NCI-H2171 treated with DMSO at 0.1 percent for 48 hours (cell line): ENCODE measurements at places on chromosomes 3 and 15.

- DNase-seq, result no peak
Measured at GRCh38 chr3:14810070-14810791, 8.5 kb upstream of the FGD5 start.

- DNase-seq, result peak; percentile 67
Measured at GRCh38 chr3:159852821-159853505, 135.7 kb upstream of the IL12A start.

GRCh38 chr3:112013058-112013783, 14.5 kb downstream of the TAGLN3 start:
- DNase-seq, result peak; percentile 38

DNA sequence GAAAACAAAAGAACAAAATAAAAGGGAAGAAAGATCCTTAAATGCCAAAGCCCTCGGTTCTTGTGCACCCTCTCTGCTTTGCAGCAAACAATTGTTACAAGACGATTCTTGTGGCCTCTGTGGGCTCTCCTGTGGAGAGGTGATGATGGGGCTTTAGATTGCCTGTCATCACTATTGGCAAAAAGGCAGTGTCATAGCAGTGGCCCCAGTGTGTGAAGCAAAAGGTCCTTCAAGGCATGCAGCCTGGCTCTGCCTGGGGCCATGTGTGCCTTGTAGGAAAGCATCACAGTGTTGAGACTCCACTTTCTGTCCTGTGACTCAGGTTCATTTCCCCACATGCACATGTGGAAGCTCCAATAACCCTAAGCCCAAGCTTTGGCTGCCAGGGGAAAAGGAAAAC, 43.7 kb downstream of the POC1A start:
- DNase-seq, result no peak

GRCh38 chr3:31536497-31536896, 3.8 kb downstream of the STT3B start:
- no peak for DNase-seq

DNA sequence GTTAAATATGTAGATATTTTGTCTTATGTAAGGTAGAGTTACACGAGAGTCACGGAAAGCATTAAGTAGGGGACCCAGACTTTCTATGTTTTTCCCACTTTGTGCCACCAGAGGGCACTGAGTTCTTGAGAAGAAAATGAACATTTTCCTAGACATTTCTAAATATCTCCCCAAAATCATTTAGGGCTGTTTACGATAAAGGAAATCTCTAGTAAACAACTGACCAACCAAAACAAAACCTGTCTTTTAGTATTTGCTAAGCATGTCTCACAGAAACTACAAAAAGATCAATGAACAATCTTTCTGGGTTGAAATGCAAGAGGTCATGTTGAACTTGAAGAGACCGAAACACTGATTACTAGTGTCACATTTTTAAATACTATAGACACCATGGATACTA, 16.1 kb downstream of the POU1F1 start:
- DNase-seq, result peak; percentile 8

DNA sequence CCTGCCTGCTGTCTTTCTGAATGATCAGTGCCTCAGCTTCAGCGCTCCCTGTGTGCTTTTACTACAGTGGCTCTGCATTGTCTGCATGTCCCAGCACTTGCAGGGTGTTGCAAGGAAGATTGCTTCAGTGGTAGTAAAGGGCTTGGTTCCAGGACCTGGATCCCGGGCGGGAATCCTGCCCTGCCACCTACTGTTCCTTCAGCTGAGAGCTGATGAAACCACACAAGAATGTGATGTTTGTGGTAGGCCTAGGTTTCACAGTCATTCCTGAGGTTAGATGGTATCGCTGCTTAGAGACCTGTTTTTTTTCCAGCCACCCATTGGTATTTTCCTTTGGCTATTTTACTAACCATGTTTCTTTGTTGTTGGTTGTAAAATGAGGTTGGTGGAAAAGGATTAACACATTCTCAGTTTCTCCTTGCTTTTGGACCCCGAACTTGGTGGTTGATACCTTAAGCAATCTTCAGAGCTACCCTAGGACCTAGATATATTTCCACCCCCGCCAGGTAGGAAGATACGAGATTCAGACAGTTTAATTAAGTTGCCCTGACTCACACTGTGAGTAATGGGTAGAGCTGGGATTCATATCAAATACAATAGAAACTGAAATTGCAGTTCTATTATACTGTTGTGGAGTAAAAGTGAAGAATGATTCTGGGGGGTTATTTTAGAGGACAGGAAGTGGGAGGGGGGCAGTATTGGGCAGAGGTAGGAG, 11.4 kb downstream of the GPR87 start:
- no peak for DNase-seq

- DNase-seq, result no peak
Measured at GRCh38 chr3:97550408-97550807, 214.2 kb upstream of the ARL6 start.

- no peak for DNase-seq
Measured at GRCh38 chr3:195172039-195172684, 98.8 kb downstream of the XXYLT1 start.

DNA sequence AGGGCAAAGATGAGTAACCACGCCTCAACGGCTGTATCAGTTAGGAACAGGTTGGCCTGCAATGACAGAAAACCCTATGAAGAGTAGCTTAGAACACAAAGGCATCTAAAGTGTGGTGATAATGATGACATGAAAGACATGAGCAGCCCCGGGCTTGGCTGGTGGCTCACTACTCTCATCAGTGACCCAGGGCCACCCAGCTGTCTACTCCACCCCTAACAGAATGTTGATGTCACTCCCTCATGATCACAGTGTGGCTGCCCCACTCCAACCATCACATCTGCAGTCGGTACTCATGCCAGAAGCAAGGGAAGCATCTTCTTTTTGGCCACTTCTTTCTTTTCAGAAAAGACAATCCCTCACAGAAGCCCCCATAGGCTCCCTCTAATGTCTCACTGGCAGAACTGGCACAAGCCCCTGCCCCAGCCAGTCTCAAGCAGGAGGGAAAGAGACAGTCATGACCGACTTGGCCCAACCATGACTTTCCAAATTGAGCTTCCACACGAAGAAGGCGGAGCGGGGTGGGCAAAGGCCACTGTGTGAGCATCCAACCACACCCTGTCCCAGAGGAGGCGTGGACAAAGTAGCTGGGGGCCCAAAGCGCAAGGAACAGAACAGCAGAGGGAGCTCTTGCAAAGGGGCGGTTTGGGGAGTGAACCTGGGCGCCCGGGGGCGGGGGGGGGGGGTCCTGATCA, 72.0 kb upstream of the IQSEC1 start:
- DNase-seq, result no peak

- DNase-seq, result no peak
Measured at GRCh38 chr3:14138878-14139655, 14.2 kb downstream of the TMEM43 start.

- DNase-seq, result no peak
Measured at GRCh38 chr15:99731336-99732123, 1.7 kb downstream of the LYSMD4 start.

GRCh38 chr3:127394984-127395662, 107.3 kb upstream of the PRR20G start:
- no peak for DNase-seq

DNA sequence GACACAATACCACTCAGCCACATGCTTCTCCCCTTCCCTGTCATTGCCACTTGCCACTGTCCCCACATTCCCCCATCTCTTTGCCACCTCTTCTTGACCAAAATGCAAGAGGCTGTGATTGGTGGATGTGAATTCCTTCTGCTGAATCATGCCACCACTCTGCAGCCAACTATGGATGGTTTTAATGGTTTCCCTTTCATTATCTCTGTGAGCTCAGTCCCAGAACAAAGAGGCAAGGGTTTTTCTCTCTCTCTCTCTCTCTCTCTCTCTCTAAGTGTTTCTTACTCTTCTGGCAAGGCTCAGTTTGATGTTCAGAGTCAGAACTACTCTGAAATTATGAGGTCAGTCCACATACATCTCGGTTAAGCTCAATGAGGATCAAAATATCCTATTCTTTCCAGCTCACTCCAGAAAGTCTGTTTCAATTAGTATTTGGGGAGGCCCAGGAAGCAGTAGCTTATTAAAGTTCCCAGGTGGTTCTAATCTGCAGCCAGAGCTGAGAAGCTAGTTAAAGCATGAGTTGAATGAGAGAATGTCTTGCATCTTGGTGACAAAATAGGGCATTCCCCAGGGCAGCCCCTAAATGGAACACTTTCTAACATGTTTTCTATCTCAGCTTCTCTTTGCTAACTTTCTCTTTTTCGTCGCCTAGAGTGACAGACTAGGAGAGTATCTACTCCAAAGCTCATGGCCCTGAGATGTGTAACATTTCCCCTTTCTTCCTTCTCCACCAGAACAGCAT, 8.5 kb upstream of the ILDR1 start:
- no peak for DNase-seq

GRCh38 chr3:143120716-143121240, 1.2 kb downstream of the CHST2 start:
- peak; percentile 14 for DNase-seq

- DNase-seq, result no peak
Measured at GRCh38 chr15:94792196-94792595, 560.8 kb downstream of the MCTP2 start.

- DNase-seq, result no peak
Measured at GRCh38 chr15:84400820-84401219, 165.2 kb downstream of the GOLGA6L4 start.

DNA sequence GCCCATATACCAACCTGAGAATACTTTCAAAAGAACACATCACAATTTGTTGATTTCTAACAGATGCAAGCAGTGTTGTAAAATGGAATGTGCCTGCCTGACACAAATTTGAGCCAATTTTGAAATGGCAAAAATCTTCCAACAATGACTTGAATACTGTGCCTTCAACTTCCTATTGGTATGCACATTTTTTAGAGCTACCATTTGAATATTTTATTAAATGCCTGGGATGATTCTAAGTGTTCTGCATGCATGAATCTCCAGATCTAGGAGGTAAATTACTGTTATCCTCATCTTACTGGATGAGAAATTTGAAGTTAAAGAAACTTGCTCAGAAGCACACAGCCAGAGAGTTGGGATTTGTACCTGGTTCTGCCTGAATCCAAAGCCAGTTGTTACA, 282.8 kb upstream of the LRRN1 start:
- no peak for DNase-seq

- no peak for DNase-seq
Measured at GRCh38 chr3:190877925-190878324, 15.4 kb upstream of the GMNC start.

DNA sequence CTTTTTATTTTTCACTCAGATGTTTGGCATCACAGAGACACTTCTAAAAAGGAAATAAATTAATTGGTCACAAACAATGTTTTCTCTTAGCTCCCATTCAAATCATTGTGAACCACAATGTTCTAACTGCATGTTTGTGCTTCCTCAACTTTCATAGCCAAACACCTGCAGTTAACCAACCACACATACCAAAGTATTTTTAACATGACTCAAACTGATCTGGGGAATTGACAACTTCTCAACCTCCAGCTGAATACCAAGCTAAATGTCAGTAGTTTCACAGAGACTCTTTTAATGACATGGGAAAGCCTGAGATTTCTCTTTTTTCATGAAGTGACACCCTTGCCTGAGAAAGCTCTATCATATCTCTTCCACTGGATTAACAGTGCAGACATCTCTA, 217.9 kb upstream of the MME start:
- DNase-seq, result no peak

DNA sequence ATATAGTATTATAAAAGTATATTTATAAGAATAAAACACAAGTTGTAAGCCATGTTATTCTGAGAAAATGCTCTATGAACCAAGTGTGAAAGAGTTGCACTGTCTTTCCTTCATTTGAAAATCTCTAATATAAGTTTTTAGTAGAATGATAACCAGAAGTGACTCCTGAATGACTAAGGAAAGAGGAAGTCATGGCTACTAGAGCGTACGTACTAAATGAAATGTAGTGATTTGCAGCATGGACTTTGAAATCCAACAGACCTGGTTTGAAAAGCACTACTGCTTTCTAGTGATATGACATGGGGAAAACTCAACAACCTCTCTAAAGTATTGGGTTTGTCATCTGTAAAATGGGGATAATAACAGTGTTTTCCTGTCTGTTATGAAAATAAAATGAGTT, 10.3 kb upstream of the DNAJC13 start:
- no peak for DNase-seq

DNA sequence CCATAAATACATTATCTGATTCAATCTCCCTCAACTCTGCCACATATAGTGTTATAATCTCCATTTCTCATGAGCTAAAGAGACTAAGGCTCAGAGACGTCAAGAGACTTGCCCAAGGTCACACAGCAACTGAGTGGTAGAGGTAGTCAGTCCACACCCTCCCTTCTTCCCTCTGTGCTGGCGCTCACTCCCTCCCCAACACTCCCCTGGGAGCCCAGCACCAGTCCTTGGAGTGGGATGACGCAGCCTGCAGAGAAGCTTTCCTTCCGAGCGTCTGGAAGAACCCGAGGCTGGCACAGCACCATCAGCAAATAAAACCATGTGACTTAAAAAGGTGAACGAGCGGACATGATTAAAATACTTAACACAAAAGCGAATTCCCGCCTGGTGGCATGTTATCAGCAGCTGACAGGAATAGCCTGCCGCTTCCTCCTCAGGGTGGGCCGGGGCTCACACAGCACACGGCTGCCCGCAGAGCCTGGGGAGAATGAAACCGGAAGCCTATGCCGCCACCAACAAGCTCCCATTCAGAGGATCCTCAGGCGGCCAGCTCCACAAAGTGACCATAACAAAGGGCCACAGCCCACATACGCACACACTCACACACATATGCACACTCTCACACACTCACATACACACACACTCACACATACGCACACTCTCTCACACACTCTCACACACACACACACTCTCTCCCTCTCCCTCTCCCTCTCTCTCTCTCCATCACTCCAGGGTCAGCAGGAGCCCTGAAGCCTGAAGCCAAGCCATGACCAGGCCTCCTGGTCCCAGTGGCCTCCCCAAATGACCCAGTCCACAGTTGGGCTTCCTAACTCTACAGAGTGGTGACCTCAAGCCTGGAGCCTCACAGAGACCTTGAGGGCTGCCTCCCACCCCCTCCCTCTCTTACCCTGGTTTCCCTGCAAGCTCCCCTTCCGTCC, 120.5 kb downstream of the XXYLT1 start:
- peak; percentile 93 for DNase-seq

- no peak for DNase-seq
Measured at GRCh38 chr15:23416349-23417276, 30.4 kb downstream of the GOLGA6L2 start.

DNA sequence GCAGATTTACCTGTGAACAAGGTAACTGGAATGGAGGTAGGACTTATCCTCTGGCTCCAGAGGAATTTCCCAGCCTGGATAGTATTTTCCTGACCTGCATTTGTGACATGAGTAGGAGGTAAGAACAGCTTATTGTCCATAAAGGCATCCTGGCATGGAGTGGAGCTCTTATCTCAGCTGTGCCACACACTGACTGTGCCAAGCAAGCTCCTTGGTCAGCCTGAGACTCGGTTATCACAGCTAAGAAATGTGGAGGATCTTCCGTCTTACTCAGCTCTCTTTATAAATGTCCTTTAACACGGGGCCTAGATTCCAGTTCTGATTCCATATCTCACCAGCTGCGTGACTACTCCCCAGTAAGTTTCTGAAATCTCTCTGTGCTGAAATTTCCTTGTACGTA, 38.9 kb downstream of the SLCO3A1 start:
- no peak for DNase-seq

DNA sequence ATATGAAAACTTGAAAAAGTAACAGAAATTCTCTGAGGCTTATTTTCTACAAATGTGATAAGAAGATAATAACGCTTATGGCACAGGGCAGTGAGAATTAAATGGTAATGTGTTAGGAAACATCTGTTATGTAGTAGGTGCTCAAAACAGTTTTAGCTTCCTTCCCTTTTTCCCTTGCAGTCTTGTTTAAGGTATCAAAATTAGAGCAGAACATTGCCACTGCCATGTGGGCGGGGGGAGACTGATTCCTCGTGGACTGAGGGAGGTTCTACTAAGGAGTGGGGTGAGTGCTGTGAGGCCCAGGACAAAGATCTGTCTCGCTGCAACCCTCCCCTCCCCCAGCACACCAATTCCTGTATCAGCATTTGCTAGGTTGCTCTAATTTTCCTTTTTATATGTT, 702.4 kb downstream of the TUSC7 start:
- DNase-seq, result no peak
